ENCODE measurements at places on chromosomes 2 and 18.

GRCh38 chr2:1869987-1870386, 125.7 kb upstream of the PXDN start:
- DNase-seq, result no peak

- DNase-seq, result no peak
Measured at GRCh38 chr2:109218087-109218791, 89.2 kb downstream of the SH3RF3 start.

GRCh38 chr2:42124011-42124785, 45.0 kb upstream of the EML4 start:
- no peak for DNase-seq

- DNase-seq, result no peak
Measured at GRCh38 chr2:174335254-174335987, 667 bp downstream of the SP9 start.

GRCh38 chr18:76721207-76721996, 101.0 kb upstream of the ZNF236 start:
- no peak for DNase-seq

GRCh38 chr2:217724471-217724870, 278.3 kb downstream of the TNS1 start:
- DNase-seq, result no peak

- no peak for DNase-seq
Measured at GRCh38 chr2:217370391-217370790, 510.5 kb upstream of the TNP1 start.

GRCh38 chr2:138306626-138307025, 194.9 kb upstream of the SPOPL start:
- DNase-seq, result no peak

DNA sequence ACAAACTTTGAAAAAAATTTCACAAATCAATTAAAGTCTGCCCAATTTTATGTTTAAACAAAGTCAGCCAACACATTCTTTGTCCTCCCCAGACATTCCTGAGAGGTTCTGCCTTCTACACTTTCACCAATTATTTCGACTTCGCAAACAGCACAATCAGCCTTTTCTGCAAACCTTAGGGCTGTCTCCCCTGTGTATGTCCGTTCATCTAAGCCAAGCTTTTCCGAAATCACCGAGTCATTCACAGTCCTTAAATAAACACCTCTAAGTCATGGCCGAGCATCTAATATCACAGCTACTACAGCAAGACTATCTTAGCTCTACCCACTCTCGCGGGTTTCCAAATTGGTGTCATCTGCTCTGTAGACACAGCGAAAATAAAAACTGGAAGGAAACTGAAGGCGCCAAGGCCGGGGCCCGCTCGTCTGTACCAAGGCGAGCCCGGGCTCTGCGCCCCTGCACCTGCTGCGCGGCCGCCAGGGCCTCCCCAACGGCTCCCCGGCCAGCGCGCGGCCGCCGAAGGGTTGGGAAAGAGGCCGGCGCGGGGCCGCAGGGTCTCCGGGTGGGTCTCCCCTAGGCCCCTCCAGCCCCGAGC, 730 bp downstream of the ODC1 start:
- no peak for DNase-seq

GRCh38 chr2:234951664-234952269, at the start of gene SH3BP4:
SH3BP4 (plus strand) TSS chr2:234952017; CDS start chr2:235035003, 82,986 bp downstream.
- no peak for DNase-seq

GRCh38 chr2:238107525-238108422, 7.6 kb downstream of the ESPNL start:
- DNase-seq, result no peak

- DNase-seq, result no peak
Measured at GRCh38 chr2:118115761-118116160, 27.5 kb downstream of the INSIG2 start.

DNA sequence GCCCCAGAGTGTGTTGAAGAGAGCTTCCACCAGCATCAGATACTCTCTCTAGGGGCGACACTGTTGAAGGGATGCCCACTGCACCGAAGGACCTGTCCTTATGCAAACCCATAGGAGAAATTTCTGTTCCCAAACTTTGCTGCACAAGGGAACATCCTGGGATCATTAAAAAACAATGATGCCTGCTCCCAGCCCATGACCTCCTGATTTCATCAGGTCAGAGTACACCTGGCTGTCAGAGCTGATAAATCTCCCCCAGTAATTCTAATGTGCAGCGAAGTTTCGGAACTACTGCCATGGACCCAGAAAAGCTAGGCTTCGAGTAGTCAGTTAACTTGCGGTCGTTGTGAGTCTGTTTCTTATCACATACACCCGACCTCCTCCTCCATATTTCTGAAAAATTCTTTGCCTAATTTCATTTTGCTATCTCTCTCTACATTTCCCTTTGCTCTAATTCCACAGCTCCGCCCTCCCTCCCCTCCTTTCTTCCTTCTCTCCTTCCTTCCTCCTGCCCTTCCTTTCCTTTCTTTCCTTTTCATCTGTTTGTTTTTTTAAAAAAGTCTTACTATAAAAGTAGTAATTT, 18.8 kb downstream of the FAM124B start:
- DNase-seq, result no peak

DNA sequence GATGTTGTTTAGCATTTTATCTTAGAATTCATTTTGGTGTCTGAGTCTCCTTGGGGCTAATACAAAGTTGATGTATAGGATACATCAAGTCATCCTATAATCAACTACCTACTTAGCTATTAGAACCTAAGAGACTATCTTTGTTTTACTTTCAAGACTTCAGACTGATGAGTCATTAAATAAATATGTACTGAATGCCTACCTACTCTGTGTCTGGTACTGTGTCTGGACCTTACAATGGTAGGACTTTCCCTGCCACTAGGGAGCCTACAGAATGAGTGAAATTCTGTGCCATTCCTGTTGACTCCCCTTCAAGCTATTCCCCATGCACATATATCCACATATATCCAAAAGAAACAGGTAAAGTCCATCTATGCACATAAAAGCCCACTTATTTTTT, 114.5 kb downstream of the ERBB4 start:
- no peak for DNase-seq

GRCh38 chr2:239552213-239552926, 151.6 kb upstream of the HDAC4 start:
- no peak for DNase-seq

GRCh38 chr18:74515620-74516231, 18.6 kb upstream of the CNDP1 start:
- no peak for DNase-seq

DNA sequence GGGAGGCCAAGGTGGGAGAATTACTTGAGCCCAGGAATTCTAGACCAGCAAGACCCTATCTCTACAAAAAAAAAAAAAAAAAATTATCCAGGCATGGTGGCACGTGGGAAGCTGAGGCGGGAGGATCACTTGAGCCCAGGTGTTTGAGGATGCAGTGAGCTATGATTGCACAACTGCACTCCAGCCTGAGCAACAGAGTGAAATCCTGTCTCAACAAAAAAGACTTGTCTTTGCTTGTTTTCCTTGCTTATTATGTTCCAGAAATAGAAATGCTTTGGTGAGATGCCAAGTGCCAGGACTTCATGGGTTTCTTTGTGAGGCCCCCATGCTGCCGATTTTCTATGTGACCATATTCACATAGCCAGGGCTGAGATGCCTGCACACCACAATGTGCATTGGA, 9.0 kb downstream of the DCDC2C start:
- DNase-seq, result no peak

DNA sequence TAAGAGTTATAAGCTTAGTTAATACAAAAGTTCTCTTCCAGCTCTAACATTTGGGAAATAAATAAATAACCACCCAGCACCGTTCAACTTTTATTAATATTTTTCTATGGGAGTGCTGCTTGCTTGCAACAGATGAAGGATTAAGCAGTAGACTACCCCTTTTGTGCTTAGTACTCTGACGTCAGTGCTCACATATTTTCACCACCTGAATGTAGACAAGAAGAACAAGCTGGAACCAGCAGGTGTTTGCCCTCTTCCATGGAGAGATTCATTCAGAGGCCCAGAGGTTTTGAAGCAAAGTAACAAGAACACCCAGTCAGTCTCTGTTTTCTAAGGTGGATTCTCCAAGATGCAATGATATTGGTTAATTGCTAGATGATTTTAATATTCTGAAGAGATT, 307.1 kb upstream of the PIK3C3 start:
- no peak for DNase-seq

- no peak for DNase-seq
Measured at GRCh38 chr2:112048887-112049286, 6.2 kb upstream of the TMEM87B start.

- no peak for DNase-seq
Measured at GRCh38 chr2:81853341-81853740, 1548.8 kb upstream of the LRRTM1 start.

DNA sequence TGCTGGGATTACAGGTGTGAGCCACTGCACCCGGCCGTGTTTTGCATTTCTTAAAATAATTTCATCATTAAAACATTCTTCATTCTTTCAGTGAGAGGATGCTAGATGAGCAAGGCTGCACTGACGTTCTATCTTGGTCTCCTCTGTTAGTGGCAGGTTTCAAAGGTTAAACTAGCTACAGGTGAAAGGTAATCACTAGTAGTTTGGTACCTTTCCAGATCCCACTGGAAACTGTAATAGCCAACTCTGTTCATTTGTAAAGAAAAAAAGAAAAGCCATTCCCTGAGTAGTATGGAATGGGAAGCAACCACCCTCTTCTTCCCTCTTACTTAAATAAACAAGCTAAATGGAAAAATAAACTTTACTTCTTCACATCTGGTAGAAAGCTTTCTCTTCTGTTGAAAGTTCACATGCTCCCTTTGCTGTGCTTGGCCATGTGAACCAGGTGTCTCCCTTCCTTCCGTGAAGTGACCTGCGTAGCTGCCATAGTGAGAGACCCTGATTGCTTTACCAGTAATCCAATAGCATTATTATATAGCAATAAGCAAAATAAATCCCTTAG, 94.0 kb downstream of the GREB1L start:
- no peak for DNase-seq

DNA sequence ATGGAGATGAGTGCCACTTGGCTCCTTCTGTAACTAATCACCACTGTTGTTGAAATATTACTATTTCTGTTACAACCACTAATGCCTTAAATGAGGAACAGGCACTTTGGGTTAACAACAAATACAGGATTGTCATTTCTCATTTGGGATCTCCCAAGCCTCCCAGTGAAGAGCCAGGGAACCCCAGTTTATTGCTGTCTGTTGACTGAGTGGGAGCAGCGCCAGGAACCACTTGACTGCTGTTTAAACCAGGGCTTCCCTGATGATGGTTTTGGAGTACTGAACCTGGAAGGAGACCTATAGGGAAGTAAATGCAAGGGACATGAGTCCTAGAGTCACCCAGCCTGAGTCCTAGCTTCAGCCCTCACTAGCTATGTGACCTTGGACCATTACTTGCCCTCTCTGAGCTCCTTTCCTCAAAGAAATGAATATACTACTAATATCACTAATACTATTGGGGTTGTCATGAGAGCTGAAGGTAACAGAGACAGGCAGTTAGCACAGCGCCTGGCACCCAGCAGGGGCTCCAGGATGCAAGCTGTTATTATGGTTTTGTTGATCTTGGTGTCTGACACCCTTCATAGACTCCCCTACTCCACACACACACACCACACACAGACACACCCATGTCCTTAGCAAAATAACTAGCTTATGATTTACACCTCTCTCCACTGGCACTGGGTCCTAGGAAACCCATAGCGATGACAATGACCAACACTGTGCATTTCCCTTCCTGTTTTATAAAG, 104.2 kb upstream of the FZD7 start:
- DNase-seq, result no peak

Data from left renal cortex interstitium (tissue), 4 donors.